Spleen (tissue), 13 donors: ENCODE measurements at places on chromosomes 3 and 15. TPM values are rescaled to one million over a fixed set of nuclear protein-coding genes. Genes with fewer than 3 reads are reported as not detected.

- no peaks in the 10 kb centered on the region for H3K4me1 ChIP-seq
- H3K27me3 ChIP-seq: no peaks in the 10 kb centered on the region
- no peak overlapping the region for H3K27ac ChIP-seq
- H3K36me3 ChIP-seq: no peaks in the 10 kb centered on the region
- no peak overlapping the region for H3K4me3 ChIP-seq
Measured at GRCh38 chr3:89571298-89571697, 463.9 kb downstream of the EPHA3 start.

The GOLGA8M gene
- polyA plus RNA-seq: not detected

The CHMP2B gene
- polyA plus RNA-seq: 23.3 TPM

DNA sequence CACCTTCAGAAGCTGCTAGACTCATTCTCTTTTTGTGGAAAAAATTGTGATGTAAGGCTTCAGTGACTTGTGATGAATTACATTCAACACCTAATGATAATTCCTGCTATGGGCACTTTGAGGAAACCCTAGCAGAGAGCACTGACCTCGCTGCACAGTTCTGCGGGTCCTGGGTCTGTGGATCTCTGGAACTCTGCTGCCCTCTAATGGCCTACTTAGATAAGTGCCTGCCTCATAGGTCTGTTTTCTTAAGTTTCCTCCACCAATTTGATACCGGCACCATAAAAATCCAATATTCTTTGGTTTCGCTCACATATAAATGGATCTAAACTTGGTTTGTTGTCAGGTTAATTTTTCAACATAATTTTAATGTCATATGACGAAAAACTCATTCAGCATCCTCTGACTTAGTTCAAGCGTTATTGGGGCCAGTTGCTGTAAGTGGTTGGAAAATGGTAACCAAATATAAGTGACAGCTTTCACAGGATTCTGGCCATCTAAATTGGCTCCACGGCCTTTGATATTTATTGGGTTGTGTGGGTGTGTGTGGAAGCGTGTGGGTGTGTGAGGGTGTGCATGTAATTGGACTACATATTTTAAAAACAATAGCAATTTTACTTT, 10.4 kb downstream of the SLITRK3 start:
- no peak overlapping the region for H3K4me3 ChIP-seq
- H3K27me3 ChIP-seq: no peaks in the 10 kb centered on the region
- H3K4me1 ChIP-seq: no peaks in the 10 kb centered on the region
- H3K27ac ChIP-seq: no peak overlapping the region
- DNase-seq: no peak
- no peaks in the 10 kb centered on the region for H3K36me3 ChIP-seq

The CDHR4 gene
- 0.06 TPM for polyA plus RNA-seq
